ENCODE measurements at places on chromosomes 5 and 9.

DNA sequence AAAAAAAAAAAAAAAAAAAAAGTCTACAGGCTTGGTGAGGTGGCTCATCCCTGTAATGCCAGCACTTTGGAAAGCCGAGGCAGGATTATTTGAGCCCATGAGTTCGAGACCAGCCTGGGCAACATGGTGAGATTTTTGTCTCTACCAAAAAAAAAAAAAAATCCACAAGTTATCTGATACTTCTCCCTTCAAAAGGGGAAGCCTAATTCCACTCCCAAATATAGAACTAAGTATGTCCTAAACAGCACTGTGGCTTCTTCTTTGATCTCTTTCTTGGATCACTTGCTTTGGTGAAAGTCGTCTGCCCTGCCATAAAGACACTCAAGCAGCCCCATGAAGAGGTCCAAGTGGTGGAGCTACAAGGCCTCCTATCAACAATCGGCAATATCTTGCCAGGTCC, 18.8 kb upstream of the STING1 start:
- DNase-seq, result no peak

GRCh38 chr5:88682881-88683361, 200.1 kb downstream of the MEF2C start:
- no peak for DNase-seq

GRCh38 chr5:133489632-133490031, 122.7 kb downstream of the FSTL4 start:
- DNase-seq, result no peak

GRCh38 chr9:124873664-124874063, 11.7 kb downstream of the ARPC5L start:
- no peak for DNase-seq

- DNase-seq, result no peak
These were observed 273.2 kb upstream of the TARS1 start for GRCh38 chr5:33167541-33167940.

- DNase-seq, result no peak
These were observed 71.8 kb downstream of the SMARCA2 start for GRCh38 chr9:2086971-2087370.

DNA sequence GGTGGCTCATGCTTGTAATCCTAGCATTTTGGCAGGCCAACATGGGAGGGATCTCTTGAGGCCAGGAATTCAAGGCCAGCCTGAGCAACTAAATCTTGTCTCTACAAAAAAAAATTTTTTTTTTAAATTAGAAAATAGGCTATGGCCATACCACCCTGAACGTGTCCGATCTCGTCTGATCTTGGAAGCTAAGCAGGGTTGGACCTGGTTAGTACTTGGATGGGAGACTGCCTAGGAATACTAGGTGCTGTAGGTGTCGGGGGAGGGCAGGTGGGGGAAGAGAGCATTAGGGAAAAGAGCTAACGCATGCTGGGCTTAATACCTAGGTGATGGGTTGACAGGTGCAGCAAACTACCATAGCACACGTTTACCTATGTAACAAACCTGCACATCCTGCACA, 39.5 kb downstream of the DDX4 start:
- DNase-seq, result no peak

- no peak for DNase-seq
These were observed 120.5 kb downstream of the NFIB start for GRCh38 chr9:14193328-14193990.

GRCh38 chr9:76023715-76024195, 133.3 kb downstream of the PCSK5 start:
- DNase-seq, result peak; percentile 3

GRCh38 chr9:98201102-98201501, 8.7 kb upstream of the CORO2A start:
- no peak for DNase-seq

- peak; percentile 30 for DNase-seq
These were observed 104.2 kb downstream of the SEC61B start for GRCh38 chr9:99326112-99326916.

- no peak for DNase-seq
These were observed 343.9 kb upstream of the GRAMD2B start for GRCh38 chr5:126079266-126079665.

DNA sequence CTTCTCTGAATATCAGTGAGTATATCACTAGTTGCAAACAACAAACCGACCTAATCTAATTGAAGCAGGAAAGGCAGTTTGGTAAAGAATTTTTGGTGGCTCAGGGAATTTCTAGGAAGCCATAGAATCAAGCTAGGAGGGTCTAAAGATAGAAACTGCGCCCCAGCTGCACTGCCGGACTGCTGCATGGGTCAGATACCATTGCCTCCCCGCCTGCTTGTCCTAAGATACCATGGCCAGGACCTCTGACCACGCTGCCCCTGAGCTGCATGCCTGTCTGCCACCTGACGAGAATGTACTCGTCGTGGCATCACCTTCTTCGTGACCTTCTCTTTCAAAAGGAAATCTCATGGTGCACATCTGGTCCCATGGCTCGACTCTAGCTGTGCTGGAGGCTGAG, 439.0 kb downstream of the ZSWIM6 start:
- no peak for DNase-seq

- peak; percentile 89 for DNase-seq
These were observed 66.2 kb downstream of the SMC5 start for GRCh38 chr9:70324963-70325362.

DNA sequence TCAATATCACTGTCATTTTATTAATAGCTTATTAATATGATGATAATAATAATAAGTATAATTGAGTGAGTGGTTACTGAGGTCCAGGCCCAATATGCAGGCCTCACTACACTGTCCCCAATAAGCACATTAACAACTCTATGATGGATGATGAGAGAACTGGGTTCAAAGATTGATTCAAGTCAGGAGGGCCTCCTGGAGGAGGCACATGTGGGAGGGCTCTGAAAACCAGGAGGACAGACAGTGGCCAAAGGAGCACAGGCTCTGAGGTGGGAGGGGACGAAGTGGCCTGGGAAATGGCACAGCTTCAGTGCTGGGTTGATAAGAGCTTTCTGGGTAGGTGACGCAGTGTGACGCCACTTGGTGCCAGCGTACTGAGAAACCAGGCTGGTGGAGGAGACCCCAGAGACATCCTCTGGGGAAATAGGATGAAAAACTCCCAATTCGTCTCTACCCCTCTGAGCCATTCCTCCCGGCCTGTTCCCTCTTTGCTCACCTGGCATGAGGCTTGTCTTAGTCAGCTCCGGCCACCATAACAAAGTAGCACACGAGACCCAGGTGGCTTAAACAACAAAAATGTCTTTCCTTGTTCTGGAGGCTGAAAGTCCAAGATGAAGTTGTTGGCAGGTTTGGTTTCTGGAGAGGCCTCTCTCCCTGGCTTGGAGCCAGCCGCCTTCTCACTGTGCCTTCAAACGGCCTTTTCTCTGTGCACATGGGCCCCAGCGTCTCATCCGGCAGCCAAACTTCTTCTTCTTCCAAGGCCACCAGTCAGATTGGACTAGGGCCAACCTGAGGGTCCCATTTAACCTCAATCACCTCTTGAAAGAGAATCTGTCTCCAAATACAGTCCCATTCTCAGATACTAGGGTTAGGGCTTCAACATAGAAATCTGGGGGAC, 31.6 kb downstream of the NTNG2 start:
- DNase-seq, result no peak

GRCh38 chr5:172858990-172859811, 25.1 kb downstream of the ERGIC1 start:
- DNase-seq, result peak; percentile 92

DNA sequence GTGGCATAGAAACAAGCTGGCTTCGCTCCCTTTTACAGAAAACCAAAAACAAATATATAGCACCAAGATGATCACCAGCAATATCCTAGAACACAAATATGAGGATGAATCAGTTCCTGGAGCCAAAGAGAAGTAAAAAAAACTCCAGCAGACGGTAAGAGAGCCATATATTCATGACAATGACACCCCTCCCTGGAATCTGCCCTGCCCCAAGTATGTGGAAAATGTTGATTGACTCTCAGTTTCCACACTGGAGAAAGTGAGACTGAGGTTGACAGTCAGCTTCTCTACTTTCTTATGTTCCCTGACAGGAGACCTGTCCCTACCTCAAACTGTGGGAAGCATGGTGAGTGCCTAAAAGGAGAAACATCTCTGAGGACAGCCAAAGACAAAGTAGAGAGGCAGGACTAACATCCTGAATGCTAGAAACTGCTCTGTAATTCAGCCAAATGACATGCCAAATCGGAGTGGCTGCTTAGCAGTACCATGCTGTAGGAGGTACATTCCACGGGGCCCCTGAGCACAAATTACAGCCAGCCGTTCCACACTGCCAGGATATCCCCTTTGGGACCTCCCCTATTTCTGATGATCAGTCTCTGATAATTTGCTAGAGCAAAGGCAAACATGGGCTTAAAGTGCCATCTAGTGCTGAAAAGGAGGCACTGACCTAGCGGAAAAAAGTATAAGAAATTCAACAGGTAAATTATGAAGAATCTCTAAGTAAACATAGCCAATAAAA, 424.0 kb upstream of the RGMB start:
- peak; percentile 77 for DNase-seq
